Stimulated activated CD8-positive, alpha-beta memory T cell treated with anti-CD3 and anti-CD28 coated beads, Interleukin-4, amount 100 ng/mL, for 1 hour (primary cell): ENCODE measurements at places on chromosomes 7 and 10.

- DNase-seq: no peak
Observed at GRCh38 chr10:121250995-121251764, 347.1 kb downstream of the FGFR2 start.

- DNase-seq: no peak
Observed at GRCh38 chr7:137870684-137871083, 23.9 kb upstream of the DGKI start.

DNA sequence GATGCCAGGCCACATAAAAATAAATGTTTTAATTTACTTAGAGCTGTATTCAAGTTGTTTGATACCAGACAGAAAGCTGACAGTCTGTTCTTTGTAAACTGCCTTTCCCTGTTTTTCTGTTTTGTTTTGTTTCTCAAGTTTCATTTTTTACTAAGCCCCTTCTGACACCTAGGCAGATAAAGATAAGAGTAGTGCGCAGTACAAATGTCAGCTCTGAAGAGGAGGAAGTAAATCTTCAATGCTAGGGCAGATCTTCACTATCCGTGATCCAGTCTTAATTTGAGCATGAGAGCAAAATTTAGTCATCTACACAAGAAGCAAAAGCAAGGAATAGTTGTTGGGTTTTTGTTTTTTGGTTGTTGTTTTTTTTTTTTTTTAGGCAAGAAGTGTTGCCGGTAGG is 27.3 kb downstream of the MTURN start:
- no peak for DNase-seq

- no peak for DNase-seq
Observed at GRCh38 chr10:2839081-2839725, 228.1 kb upstream of the PFKP start.

DNA sequence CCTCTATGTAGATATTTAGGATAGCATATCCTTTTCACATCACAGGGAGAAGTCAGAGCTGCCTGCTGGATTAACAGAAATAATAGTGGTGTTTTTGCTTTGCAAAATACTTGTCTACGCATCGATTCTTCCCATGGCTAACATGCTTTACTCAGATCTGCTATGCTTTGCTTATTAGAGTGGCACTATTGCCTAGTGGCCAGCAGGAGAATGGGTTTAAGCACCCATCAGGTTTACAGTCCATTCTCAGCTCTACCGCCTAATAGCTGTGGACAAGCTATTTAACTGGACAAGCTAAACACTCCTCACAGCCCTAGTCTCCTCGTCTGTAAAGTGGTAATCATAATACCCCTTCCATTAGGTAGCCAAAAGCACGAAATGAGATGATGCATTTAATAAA is 218.2 kb upstream of the CCDC6 start:
- no peak for DNase-seq

GRCh38 chr7:106986450-106986977 is 58.0 kb upstream of the PRKAR2B start:
- DNase-seq: no peak

DNA sequence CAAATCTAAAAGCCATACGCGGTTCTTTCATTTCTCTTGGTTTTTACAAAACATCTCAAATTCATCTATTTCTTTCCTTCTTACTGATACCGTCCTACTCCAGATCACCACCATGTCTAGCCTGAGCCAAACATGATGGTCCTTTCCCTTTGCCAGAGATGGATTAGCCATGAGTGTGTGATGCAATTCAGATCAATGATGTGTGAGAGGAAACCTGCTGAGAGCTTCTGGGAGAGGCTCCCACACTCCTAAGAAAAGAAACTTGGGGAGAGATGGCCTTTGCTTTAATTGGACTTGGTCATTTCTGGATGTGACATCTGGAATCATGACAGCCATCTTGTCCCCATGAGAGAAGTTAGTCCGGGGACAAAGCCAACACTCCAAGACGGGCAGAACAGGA is 367.2 kb downstream of the FGFR2 start:
- DNase-seq: no peak

- DNase-seq: no peak
Observed at GRCh38 chr7:37645282-37646050, 38.1 kb upstream of the GPR141 start.

- DNase-seq: no peak
Observed at GRCh38 chr7:11847336-11847735, 15.3 kb upstream of the THSD7A start.

DNA sequence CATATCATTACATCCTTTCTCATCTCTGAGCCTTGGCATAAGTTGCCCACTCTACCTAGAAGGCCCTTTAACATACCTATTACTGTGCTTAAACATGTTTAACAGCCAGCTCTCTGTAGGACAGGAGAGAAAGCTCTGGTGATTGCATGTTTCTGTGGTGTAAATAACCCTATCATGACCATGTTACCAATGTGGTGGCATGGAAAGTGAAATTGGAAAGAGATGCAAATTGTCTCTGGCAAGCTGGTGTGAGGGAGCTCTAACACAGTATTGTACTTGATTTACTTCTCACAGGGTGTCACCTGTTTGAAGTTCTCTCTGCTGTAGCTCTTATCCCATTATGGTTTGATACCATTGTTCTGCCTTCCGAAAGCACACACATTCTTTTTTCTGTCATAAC is 231.8 kb upstream of the DKK1 start:
- DNase-seq: no peak
